Activated CD4-positive, alpha-beta T cell treated with anti-CD3 and anti-CD28 coated beads, Interleukin-2, amount 10 ng/mL, durations not matched to agents 7 days and 5 days (primary cell): ENCODE measurements at places on chromosomes 7 and 10. TPM values are rescaled to one million over a fixed set of nuclear protein-coding genes. Genes with fewer than 3 reads are reported as not detected.

Gene VAX1
- not detected for total RNA-seq

Gene DDX21
- 81.6 TPM for total RNA-seq

Gene CNNM1
- total RNA-seq: 0.54 TPM

Gene TMEM196
- not detected for total RNA-seq

Gene VWDE
- total RNA-seq: 3.5 TPM

Gene EIF4EBP2
- 68.7 TPM for total RNA-seq

Gene TUBAL3
- not detected for total RNA-seq

Gene COL1A2
- 0.15 TPM for total RNA-seq

Gene ADCY1
- 0.99 TPM for total RNA-seq

Gene SGMS1
- 17.1 TPM for total RNA-seq

Gene OPN1SW
- total RNA-seq: not detected

Gene HOXA4
- 0.25 TPM for total RNA-seq

Gene BAG3
- total RNA-seq: 27.1 TPM

- DNase-seq: no peak
Observed at GRCh38 chr10:31622978-31623377, 304.0 kb downstream of the ZEB1 start.

GRCh38 chr10:73054286-73054685 lies 42.4 kb downstream of the P4HA1 start:
- no peak for DNase-seq

DNA sequence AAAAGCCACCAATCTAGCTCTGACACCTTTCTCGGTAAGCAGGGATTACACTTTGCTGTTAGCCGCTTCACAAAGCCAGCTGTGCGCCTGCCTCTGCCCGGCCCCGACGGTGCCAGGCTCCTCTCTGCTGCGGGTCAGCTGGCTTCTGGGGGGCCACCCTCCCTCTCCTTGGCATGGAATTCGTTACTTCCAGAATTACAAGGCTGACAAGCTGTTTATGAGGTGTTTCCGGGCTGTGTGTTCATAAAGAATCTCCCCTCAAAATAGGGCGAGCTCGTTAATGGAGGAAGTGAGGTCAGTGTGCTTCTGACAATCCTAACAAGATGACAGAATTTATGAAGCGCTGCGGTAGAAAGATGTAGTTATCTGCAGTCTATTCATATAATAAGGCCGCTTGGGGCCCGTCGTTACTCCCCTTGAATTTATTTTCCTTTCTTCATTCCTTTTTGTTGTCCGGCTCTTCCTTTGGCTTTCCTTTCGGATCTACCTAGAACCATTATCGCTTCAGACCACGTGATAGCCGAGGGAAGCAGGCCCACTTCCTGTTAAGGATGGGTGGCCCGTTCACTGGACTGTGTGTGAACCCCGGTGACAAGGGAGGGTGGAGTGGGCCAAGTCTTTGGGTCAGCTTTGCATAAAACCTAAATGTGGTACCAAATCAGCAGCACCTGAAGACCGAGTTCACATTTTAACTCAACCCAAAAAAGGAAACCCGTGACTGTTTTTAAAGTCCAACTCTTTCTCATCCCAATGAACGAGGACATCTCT lies 273.0 kb upstream of the YAE1 start:
- no peak for DNase-seq

DNA sequence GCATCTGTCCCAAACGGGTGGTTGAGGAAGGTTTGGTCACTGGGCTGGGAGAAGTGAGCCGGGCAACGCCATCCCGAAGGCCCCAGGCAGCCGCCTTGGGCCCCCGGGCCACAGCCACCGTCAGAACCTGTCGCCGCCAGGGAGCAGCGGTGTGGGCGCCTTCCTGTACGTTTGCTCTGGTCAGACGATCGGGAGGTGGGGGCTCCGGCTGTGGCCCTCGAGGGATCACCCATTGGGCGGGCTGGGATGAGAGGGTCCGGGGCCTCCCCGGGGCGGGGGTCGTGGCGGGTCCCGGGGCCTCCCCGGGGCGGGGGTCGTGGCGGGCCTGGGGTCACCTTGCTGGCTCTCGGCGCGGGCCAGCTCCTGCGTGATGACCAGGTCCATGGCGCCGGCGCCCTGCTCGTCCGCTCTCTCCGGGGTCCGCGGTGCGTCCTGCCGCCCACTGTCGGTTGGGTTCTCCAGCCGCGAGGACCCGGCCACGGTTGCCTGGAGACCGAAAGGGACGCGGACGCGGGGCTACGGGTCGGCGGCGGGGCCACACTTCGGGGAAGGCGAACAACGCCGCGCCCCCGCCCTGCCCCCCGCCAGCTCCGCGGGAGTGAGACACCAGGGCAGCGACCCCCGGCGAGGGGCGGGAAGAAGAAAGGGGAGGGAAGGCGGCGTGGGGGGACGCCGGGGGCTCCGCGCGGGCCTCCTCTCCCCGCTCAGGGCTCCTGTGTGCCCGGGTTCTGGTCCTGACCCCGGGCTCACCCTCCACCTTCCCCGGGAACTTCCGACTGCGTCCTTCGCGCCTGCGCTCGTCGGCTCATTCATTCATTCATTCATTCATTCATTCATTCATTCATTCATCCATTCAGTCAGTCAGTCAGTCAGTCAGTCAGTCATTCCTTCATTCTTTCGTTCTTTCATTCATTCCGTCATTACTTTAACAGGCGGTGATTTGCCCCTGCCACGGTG lies at the start of gene CFAP46:
CFAP46 (minus strand) TSS at position 470 of the 957 bp plus-strand sequence; CDS start at position 384, 86 bp downstream.
- no peak for DNase-seq

GRCh38 chr10:43890124-43890523 lies 241.4 kb upstream of the ZNF32 start:
- DNase-seq: no peak

GRCh38 chr7:112255388-112255720 lies 48.9 kb downstream of the ZNF277 start:
- no peak for DNase-seq

GRCh38 chr7:18540396-18540795 lies 44.8 kb downstream of the HDAC9 start:
- no peak for DNase-seq

DNA sequence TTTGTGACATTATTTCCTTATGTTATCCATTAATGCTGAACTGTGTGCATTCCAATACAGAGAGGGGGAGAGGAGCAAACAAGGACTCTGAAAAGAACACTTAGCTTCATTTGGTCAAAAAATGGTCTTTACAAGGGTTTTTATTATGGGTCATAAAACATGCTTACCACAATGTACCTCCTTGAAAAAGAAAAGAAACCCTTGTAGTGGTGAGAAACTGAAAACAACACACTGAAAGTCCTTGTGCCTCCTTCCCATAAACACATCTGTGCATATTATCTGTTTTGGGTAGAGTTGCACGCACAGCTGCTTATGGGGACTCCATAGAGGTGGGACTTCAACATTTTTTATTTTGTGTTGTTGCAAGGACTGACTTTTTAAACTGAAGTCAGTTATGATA lies 98.7 kb downstream of the CDK6 start:
- no peak for DNase-seq

- DNase-seq: no peak
Observed at GRCh38 chr7:22438994-22439393, 61.0 kb downstream of the STEAP1B start.

- DNase-seq: no peak
Observed at GRCh38 chr10:69459893-69460575, 8.8 kb downstream of the TSPAN15 start.

DNA sequence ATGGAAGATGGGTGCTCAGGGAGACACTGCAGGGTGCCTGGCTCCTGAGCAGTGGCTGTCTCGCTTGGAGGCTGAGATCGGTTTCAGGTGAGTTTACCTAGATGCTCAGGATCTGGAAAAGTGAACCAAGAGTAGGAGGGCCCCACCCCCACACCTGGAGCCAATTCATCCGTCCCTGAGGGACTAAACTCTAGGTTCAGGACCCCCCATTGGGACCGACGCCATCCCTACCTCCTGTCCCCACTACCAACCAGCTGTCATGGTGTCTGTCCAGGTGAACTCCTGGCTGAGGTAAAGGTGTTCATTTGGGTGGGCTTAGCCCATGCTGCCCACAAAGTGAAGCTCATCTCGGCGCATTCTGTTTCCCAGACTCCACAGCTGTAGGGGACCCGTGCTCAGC lies 174.6 kb upstream of the PLPP4 start:
- no peak for DNase-seq

- no peak for DNase-seq
Observed at GRCh38 chr10:30683496-30683895, 53.9 kb upstream of the LYZL2 start.

- DNase-seq: no peak
Observed at GRCh38 chr10:34286136-34286739, 528.9 kb downstream of the PARD3 start.

GRCh38 chr7:143013893-143014292 lies 13.0 kb downstream of the OR9A2 start:
- DNase-seq: no peak

DNA sequence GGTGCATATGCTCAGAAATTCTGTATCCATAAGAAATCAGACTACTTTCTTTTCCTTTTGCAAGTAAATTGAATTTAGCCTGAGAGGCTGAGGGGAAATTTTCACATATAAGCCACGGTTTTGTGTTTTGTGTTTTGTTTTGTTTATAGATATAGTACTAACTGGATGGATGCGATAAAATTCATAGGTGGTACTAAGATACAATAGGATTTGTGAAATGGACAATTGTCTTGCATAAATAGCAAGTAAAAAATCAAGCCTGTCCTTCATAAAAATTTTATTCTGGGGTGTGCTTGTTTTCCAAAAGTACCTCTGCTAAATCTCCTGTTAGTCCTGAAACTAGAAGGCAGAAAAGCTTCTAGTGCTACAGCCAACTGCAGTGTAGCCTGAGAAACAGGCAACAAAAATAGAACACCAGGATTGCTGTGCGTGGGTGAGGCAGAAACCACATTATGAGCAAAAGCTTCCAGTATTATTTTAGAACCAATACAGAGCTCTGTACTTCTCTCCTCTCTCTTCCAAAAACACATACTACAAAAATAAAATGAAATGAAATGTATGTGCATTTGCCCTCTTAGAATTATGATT lies 634 bp upstream of the HDAC9 start:
- DNase-seq: no peak

DNA sequence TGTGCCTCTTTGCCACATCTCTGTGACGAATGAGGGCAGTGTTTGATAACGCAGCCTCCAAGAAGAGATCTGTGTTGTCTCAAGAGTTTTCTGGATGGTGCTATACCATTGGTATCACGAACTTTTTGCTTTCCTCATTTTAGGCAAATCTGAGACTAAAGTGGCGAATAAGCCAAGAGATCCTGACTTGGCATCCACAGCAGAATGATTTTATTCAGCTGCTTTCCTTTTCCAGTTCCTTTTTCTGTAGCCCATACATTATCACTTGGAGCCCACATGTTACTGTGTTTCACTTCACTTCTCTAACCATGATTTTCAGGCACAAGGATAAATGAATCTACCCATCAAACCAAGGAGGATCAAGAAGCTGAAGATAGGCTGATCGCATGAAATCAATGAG lies 177.9 kb upstream of the PTN start:
- DNase-seq: no peak

DNA sequence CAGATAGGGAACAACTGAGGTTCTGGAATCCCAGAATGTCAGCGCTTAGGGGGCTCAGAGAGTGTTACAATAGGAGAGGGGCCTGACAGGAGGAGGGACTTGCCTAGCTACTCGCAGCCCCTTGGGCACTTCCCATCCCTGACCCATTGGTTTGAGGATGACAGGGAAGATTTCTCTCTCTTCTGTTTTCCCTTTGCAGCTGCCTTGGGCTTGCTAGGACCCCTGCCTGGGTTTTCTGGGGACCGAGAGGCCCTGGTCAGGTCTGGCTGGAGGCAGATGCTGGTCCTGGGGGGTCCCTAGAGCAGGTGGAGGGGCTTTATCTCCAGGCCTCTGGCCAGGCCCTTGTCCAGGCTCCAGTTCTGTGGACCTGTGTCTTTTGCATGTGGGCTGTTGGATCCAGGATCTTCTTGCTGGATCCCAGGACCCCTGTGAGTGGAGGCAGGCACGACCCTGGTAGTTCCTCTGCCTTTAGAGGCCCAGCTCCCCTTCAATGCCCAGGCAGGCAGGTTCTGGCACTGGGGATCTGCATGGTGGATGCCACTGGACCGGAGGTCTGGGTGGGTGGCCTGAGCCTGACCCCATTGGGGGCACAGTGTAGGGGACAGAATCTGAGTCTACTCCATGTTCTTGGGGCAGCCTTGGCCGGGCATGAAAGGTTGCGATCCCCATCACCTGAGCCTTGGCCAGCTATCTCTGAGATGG lies 26.9 kb downstream of the RAMP3 start:
- no peak for DNase-seq

DNA sequence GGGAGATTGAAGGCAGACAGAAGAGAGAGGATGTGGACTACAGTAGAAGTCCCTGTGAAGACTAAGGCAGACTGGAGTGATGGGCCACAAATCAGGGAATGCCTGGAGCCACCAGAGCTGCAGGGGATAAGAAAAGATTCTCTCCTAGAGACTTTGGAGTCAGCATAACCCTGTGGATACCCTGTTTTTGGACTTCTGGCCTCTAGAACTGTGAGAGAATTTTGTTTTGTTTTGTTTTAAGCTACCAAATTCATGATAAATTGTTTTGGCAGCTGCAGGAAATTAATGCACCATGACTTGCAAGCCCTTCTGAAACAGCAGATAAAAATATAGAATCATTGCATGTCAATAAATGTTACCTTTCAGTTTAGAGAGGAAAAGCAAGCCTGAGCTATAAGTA lies 41.3 kb downstream of the INHBA start:
- DNase-seq: no peak

DNA sequence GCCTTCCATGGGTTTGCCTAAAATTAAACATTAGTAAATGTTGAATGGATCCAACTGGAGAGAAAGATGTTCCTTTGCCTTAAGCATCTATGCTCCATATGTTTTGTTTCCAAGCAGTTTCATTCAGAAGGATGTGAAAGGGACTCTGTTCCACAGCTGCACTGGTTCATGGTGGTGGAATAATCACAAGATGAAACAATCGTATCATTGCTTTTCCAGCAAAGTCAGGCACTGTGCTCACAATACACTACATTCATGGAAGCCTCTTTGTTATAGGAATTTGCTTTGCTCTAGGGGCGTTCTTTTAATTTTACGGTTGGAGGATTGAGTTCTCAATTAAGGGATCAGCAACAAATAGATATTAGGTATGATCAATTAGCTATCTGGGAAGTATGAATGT lies 33.8 kb downstream of the RAMP3 start:
- DNase-seq: no peak

- DNase-seq: no peak
Observed at GRCh38 chr10:95500649-95501048, 60.5 kb downstream of the SORBS1 start.

GRCh38 chr7:98168181-98168903 lies 42.9 kb upstream of the BHLHA15 start:
- peak; percentile 55 for DNase-seq

DNA sequence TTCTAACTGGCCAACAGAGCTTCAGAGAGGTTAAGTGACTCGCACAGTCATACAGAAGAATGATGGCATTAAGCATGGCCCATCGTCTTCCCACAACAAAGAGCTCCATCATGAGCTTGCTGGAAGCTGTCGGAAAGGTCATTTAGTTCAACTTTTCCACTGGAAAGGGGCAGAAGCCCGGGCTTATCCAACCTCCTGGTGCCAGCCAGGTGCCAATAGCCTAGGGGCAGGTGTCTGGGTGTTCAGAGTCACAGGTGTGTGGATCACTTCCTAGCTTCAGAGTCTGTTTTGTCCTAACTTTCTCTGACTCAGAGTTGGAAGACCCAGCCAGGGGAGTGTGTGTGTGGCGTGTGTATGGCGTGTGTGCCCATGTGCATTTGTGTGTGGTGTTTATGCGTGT lies 1.3 kb upstream of the TRPV6 start:
- DNase-seq: no peak

GRCh38 chr7:158863611-158864506 lies 7.5 kb downstream of the DYNC2I1 start:
- DNase-seq: peak; percentile 36

GRCh38 chr10:22856444-22857074 lies 71.3 kb upstream of the ARMC3 start:
- no peak for DNase-seq

- no peak for DNase-seq
Observed at GRCh38 chr10:121322046-121322445, 276.2 kb downstream of the FGFR2 start.
